GM18507 (cell line): ENCODE measurements at places on chromosomes 2 and 18.

- no peak for DNase-seq
Observed at GRCh38 chr2:151620761-151621160, 113.5 kb downstream of the NEB start.

- DNase-seq: no peak
Observed at GRCh38 chr18:48838921-48839818, 111.6 kb downstream of the SMAD7 start.

- no peak for DNase-seq
Observed at GRCh38 chr2:30722936-30723725, 84.1 kb downstream of the CAPN13 start.

GRCh38 chr2:49901202-49902065 lies 747.1 kb upstream of the FSHR start:
- no peak for DNase-seq

DNA sequence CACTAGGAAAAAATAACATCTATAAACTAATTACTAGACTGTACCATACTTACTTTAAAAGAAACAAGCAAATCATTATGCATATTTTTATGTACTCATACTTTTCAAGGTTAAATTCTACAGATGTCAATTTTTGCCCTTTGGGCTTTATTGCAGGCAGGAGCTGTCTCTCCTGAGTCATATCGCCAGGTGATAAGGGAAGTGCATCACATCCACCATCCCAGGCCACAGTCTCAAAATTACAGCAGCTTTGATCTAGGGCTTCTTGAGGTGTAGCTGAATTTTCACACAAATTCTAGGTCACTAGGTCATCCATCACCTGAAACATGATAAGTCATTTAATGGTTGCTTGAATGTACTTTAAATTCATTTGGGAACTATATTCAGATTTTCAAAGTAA lies 38.4 kb upstream of the FRZB start:
- no peak for DNase-seq

GRCh38 chr2:27218614-27219013 lies 1.4 kb downstream of the CAD start:
- DNase-seq: no peak

DNA sequence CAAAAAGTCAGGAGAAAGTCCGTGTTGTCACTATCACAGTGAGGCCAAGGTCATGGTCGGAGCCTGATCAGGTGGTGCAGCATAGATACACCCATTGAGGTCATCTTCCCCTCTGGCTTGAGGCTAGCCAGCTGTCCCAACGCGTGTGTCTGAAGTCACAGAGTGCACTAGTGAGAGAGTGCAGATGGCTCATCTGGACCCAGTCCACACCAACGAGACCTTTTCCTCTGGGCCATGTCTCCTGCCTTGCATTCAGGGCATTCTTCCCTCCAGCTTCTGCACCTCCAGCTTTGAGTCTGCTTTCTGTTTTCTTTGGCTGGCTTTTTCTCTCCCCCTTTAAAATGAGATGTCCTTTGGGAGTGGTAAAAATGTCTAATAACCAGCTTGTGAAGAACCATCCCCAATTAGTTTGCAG lies 146.9 kb downstream of the TDRD15 start:
- DNase-seq: no peak

GRCh38 chr2:138782383-138782782 lies 2.2 kb upstream of the NXPH2 start:
- DNase-seq: no peak

DNA sequence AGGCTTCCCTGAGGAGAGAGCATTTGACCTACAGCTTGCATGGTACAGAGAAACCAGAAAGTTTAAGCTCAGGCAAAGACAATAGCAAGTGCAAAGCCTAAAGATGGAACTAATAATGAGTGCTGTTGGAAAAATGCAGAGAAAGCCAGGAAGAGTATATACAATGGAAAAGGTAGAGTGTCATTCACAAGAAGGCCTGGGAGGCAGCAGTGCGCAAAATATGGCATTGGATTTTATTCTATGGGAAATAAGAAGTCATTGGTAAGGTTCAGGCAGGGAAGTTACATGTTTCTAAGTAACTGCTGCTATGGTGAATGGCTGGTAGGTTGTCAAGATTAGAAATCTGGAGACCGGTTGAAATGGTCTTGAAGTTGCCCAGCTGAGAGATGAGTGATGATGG lies 2167.3 kb upstream of the CELF4 start:
- DNase-seq: no peak

GRCh38 chr2:195316486-195316885 lies 340.5 kb upstream of the SLC39A10 start:
- DNase-seq: no peak

DNA sequence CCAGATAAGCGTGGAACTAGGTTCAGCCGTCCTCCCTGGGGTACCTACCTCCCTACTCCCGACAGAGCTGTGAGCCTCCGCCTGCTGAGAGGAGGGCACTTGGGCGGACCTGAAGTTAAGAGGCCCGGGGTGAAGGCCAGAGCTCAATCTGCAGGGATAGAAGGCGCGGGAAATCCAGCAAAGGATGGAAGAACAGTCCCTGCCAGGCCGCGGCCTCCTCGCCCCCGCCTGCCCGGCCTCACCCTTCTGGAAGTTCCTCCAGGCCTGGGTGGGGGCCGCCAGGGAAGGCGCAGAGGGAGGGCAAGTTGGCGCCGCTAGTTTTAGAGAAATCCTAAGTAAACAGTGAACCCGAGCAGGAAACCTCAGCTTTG lies 13.0 kb downstream of the EN1 start:
- no peak for DNase-seq

GRCh38 chr18:62881509-62882016 lies 166.2 kb downstream of the PHLPP1 start:
- DNase-seq: no peak

DNA sequence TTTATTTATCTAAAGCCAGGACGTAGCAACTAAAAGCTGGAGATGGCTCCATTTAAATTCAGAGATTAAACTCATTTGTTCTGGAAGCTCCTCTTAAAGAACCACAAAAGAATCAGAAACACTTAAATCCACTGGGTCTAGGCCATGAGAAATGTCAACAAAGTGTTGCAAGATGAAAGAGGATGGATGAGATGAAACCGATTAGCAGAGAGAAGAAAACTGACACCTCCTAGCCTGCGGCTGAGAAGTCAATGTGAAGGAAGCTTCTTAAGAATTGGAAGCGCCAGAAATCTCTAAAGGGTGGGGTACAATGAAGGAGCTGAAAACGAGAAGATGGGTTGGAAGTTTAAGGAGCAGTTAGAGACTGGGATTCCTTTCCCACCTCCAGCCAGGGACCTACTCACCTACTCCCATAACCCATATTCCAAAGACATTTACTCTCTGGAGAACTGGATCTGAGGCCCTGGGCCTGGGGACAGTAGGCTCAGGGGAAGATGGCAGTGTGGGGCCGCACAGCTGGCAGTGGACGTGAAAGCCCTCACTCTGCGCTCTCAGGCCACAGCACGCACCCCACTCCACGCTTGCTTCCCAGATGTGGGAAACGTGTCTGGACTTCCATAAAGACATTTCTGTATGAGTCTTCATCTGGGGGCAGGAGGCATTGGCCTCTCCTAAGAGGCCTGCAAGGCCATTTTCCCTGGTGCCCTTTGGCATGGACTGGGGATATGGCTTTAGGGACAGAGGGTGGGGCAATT lies 188.4 kb downstream of the LOXHD1 start:
- DNase-seq: no peak

DNA sequence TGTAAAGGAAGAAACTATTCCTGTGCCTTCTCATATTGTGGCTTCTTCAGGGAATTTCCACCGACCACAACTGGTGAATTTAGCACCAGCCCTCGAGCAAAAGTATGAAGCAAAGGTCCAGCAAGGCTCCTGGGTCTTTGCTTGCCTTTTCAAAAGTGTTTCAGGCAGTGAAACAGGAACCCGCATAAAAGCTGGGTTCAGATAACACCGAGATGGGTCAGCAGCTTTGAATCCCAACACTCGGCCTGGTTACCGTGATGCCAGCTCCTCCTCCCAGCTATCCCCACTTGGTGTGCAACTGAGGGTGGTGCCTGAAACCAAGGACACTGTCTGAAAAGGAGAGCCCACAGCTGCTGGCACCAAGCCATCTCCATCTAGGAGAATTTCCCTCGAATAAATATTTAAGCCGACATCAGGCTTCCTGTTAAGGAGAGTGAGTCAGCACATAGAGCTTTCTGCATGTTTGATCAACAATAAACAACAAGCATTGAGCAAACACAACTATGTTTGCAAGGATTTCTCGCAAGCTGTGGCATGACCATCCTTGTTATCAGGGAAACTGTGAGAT lies 69.5 kb downstream of the ANTXR1 start:
- DNase-seq: no peak

DNA sequence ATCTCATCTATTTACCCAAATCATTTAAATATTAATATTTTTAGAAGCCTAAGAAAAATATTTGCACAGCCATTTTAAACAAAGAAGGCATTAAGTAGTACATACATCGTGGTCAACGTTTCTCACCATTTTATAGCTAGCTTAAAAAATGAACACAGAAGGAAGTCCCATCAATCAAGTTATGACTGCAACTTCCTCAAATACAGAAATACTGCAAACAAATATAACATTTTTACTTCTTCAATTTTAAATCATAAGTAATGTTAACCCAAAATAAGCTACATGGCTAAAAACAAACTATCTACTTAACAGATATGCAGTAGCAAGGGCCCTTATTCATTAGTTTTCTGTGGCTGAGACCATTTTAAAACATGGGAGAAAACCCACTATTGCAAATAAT lies 30.6 kb downstream of the ITSN2 start:
- DNase-seq: no peak

DNA sequence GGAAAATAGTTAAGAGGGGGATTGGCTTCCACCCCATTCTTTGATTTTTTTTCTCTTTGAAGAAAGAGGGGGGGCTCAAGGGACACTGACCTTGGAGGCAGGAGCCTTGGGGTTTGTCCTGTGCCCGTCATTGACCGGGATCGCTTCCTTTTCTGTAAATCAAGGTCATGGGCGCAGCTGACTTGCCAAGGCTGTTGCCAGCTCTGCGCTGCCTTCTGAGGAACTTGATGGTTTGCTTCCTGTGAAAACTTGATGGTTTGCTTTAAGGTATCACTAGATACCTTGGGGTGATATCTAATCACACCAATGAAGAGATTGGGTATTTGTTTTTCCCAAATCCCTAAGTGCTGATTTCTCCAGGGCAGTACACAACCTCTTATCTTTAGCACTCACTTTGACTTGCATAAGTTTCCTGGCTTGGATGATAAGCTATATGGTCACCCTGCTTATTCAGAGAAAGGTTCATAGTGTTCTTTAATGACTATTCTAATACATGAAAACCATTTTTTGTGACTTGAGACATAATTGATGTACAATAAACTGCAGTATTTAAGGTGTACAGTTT lies 56.0 kb downstream of the DGKD start:
- no peak for DNase-seq

- DNase-seq: no peak
Observed at GRCh38 chr18:36490897-36491296, 193.4 kb downstream of the FHOD3 start.

- no peak for DNase-seq
Observed at GRCh38 chr2:46239175-46239846, 57.9 kb upstream of the EPAS1 start.

- DNase-seq: no peak
Observed at GRCh38 chr2:29504746-29505145, 389.5 kb downstream of the CLIP4 start.

- no peak for DNase-seq
Observed at GRCh38 chr2:149470046-149470445, 117.5 kb downstream of the MMADHC start.

DNA sequence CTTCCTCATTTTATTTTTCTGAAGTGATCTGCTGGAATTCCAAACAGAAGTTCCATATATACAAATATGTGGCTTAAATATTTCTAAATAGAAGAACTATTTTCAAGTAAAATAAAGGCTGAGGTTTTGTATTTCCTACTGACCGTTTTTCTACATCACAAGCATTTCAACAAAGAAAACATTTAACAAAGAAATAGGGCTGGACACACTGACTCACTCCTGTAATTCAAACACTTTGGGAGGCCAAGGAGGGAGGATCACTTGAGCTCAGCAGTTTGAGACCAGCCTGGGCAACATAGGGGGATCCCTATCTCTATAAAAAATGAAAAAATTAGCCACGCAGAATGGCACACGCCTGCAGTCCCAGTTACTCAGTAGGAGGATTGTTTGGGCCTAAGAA lies 44.6 kb downstream of the TANK start:
- DNase-seq: no peak

- DNase-seq: no peak
Observed at GRCh38 chr2:10466801-10467200, 18.7 kb upstream of the ODC1 start.

- DNase-seq: no peak
Observed at GRCh38 chr2:237431372-237431771, 17.4 kb upstream of the COL6A3 start.

- no peak for DNase-seq
Observed at GRCh38 chr2:227179988-227180685, 15.7 kb downstream of the COL4A3 start.

GRCh38 chr18:12811191-12811950 lies 72.7 kb downstream of the PTPN2 start:
- DNase-seq: no peak

- no peak for DNase-seq
Observed at GRCh38 chr2:29480426-29480825, 365.2 kb downstream of the CLIP4 start.

DNA sequence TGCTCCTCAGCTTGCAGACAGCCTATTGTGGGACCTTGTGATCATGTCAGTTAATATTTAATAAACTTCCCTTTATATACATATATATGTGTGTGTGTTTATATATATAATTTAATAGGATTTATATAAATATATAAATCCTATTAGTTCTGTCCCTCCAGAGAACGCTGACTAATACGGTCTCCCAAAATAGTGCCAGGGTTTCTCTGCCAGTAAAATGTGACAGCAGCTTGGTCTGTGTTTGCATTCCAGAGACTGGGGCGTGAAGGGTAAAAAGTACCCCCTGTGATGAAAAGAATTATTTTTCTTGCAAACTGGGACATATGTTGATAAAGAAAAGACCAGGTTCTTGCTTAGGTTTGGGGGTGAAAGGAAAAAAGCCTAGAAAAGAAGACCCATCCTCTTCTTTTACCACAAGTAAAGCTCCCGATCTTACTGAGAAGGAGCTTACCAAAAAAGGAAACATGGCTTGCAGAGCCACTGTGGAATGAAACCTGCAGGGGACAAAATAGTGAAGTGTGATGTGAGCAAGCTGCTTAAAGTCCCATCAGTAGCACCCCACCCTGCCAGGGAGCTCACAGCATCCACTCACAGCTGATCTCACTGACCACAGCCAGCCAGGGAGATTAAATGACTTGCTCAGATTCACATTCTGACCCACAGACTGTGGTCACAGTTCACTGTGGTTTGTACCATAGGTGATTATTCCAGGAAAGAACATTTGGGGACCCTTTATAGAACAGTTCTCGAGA lies 110.9 kb upstream of the RMP24 start:
- DNase-seq: no peak
